ENCODE measurements at places on chromosomes 6 and 20. TPM values are rescaled to one million over a fixed set of nuclear protein-coding genes. Genes with fewer than 3 reads are reported as not detected.

Gene RAET1E
- not detected for total RNA-seq

GRCh38 chr6:166826264-166826663 is 130.1 kb downstream of the RNASET2 start:
- no peak for DNase-seq

DNA sequence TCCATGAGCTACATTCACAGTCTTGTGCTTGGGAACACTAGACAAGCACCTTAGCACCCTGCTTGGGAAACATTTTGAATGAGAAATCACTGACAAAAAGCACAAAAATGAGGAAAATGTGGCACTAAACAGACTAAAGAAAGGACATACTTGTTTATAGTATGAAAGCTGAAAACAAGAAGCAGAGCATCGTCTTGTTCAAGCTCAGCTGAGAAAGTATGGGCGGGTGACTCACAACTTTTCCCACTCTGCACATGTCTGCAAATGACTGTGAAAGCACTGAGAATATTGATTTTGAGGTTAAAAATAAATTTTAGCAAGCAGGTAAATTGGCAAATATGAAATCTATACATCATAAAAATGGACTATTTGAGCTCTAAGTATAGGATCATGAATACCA is 725.3 kb downstream of the COL12A1 start:
- no peak for DNase-seq

- no peak for DNase-seq
These were observed 203.8 kb upstream of the MAP3K7 start for GRCh38 chr6:90790696-90791095.

Gene GSTA5
- not detected for total RNA-seq

Data from osteocyte (in vitro differentiated cells).